ENCODE measurements at places on chromosomes 11 and 22. TPM values are rescaled to one million over a fixed set of nuclear protein-coding genes. Genes with fewer than 3 reads are reported as not detected.
A peak's percentile ranks its signal among the peaks of the same experiment; 100 is the strongest.

Gene RIMBP3C
- 0.54 TPM for total RNA-seq

Gene MRGPRD
- total RNA-seq = not detected

Gene PGA3
- total RNA-seq = not detected

Gene SLC43A1
- 10.5 TPM for total RNA-seq

Gene PITPNB
- total RNA-seq = 28.8 TPM

Gene TUBA8
- 6.6 TPM for total RNA-seq

Gene RFPL3
- not detected for total RNA-seq

Gene LYVE1
- total RNA-seq = 26.1 TPM

Gene FAT3
- under 0.01 TPM for total RNA-seq

DNA sequence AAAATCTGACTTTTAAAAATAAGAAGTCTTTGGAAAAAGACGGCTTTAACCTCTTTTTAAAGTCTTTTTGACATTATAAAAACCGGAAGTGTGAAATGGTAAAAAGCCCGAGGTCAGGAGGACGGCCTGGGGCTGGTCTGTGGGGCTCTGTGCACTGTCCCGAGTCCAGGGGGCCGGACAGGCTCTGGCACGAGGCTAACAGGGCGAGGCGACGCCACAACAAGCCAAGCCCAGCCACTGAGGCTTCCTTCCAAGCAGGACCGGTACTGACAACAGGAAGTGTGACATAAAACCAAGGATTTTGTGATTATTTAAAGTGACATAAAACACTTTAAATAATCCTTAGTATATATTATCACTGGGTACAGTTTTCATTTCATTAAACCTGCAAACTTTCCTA lies 39.2 kb downstream of the BRD1 start:
- DNase-seq = peak; percentile 66

- DNase-seq = peak; percentile 3
Observed at GRCh38 chr11:72236083-72236697, 7.8 kb downstream of the PHOX2A start.

- DNase-seq = no peak
Observed at GRCh38 chr22:24208012-24208749, 26.9 kb downstream of the SUSD2 start.

GRCh38 chr22:24390576-24390975 lies 36.8 kb upstream of the ADORA2A start:
- no peak for DNase-seq

GRCh38 chr11:78069465-78069864 lies 5.8 kb downstream of the THRSP start:
- no peak for DNase-seq

- no peak for DNase-seq
Observed at GRCh38 chr11:88320149-88320559, 17.4 kb downstream of the CTSC start.

- DNase-seq = no peak
Observed at GRCh38 chr22:43225609-43226008, 38.7 kb upstream of the TTLL12 start.

DNA sequence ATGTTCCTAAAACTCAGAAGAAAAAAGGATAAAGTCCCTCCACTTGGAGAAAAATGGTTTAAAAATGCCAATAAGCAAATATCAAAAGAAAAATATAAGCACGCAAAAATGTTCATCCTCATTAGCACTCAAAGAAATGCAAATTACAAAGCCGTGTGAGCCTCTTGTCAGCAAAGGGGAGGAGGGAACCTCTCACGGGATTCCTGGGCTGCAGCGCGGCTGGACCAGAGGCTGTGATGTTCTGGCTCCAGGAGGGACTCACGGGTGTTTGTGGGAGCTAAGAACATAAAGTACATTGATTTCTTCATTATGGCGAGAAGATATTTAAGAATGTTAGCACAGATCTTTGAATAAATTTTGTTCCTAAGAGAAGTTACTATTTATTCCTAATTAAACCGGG lies 1451.2 kb downstream of the BRD1 start:
- no peak for DNase-seq

DNA sequence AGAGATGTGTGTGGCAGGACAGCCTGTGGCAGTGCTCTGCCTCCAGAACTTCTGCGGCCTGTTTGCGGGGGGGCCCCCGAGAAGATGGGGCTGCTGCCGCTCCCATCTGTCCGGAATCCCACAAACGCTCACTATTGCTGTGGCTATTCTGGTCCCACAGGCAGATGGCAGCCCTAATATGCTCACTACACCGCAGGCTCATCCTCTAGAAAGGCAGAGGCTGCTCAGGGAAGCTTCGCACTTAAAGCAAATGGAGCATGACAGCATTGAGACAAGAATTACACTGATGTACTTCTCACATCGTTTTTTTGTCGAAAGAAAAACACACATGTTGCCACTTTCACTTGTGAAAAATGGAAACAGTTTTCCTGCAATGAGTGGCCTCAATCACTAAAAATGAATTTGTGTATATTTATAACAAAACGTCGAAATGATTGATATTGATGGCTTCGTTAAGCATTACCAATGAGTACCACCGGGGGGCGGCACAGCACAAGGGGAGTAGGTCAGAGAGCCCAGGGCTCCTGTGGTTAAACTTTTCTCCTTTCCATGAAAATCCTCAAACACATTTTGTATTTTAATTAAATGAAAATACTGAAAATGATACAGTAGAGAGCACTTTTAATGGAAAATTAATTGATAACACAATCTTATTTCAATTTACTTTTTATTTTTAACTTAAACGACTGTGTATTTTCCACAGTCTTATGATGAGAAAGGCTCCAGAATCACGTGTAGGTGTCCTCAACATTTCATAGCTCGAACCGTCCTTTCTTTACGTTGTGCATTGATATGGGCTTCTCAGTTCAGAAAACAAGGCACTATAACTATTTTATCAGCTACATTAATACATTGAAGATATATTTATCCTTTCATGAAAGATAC lies 69.1 kb downstream of the CTTN start:
- DNase-seq = peak; percentile 80

GRCh38 chr22:19812910-19813309 lies 41.8 kb downstream of the GNB1L start:
- no peak for DNase-seq

- no peak for DNase-seq
Observed at GRCh38 chr22:19057539-19057938, 64.7 kb downstream of the DGCR2 start.

DNA sequence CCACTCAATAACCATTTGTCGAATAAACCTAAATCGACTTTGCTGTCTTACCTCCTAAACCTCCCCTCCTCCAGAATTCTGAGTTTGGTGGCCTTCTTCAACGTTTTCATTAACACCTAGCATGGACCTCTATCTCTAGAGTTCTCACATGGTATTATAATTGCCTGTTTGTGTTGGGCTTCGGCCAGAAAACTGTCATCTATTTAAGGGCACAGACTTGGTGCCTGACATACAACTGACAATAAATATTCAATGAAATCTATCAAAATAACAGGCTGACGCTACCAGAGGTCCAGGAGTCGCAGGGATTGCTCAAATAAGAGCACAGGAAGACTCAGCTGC lies 687 bp downstream of the ALKBH8 start:
- no peak for DNase-seq

- no peak for DNase-seq
Observed at GRCh38 chr11:124725719-124726105, 14.0 kb upstream of the NRGN start.

DNA sequence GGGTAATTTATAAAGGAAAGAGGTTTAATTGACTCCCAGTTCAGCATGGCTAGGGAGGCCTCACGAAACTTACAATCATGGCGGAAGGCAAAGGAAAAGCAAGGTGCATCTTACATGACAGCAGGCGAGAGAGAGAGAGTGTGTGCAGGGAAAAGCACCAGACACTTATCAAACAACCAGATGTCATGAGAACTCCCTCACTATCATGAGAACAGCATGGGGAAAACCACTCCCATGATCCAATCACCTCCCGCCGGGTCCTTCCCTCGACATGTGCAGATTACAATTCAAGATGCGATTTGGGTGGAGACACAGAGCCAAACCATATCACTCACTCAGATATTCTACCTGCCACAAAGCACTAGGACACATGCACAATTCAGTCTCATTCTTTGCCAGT lies 48.1 kb upstream of the HMGXB4 start:
- no peak for DNase-seq

DNA sequence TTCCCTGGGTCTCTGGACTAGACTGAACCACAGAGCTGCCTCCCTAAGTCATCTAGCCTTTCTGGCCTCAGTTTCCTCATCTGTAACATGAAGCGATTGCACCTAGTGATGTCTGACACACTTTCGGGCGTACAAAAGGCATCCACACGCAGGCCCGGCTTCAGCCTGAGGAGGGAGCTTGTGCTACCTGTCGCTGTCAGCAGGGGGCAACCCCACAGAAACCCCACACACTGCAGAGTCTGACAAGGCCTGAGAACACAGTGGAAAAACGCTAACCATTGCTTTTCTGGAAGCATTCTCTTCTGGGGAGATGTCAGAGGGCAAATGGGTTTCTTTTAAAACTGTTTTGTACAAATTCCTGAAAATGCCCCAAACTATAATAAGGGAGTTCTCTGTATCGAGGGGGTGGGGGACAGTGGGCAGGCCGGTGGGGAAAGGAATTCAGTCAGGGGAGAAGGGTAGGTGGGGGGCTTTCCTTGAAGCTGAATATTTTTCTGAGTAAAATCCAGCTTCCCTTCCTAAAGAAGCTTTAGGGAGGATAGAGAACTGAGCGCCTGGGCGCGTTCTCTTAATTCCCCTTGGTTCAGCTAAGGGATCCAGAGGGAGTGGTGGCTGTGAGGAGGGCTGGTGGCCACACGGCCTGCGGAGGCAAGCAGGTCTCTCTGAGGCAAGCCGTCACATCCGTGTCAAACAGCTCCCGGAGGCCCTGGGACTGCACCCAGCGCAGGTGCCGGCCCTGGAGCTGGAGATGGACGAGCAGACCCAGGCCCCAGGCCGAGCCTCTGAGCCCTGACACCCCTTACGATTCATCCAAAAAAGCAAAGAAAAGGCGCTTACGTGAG lies 533 bp downstream of the ELF5 start:
- peak; percentile 72 for DNase-seq

GRCh38 chr11:129077191-129077590 lies 114.9 kb downstream of the ARHGAP32 start:
- DNase-seq = no peak

GRCh38 chr22:42773167-42773566 lies 52.5 kb upstream of the A4GALT start:
- DNase-seq = no peak

GRCh38 chr11:19208181-19208580 lies 6.4 kb upstream of the CSRP3 start:
- DNase-seq = no peak

- no peak for DNase-seq
Observed at GRCh38 chr22:23246982-23247766, 66.9 kb downstream of the BCR start.

DNA sequence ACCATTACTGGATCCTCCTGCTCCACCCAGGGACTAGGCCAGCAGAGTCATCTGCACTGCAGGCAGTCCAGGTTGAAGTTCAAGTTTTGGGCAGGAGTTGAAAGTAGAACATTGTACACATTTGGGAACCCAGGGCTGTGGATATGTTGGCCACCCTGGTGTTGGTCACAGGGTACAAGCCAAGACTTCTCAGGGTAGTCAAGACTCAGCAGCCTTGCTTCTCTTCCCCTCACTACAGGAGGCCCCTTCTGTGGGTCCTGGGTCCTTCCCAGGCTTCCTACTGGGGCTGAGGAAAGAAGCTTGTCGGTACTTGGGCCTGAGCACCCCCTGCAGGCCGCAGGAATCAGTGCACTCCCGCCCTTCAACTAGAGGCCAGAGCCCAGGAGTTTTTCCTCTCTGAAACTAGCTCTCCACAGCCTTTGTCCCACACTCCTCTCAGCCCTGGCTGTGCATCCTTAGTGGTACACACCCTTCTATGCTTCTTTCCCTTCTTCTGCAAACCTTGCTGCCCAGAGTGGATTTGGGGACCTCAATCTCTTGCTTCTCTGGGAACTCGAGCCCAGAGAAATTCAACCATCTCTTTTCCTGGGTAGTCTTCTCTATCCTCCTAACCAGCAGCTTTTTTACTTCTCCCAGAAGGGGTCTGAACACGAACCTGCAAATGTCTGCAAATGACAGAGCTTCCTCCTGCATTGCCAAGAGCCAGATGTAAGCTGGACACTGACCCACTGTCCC lies 2.6 kb upstream of the HPX start:
- peak; percentile 67 for DNase-seq

DNA sequence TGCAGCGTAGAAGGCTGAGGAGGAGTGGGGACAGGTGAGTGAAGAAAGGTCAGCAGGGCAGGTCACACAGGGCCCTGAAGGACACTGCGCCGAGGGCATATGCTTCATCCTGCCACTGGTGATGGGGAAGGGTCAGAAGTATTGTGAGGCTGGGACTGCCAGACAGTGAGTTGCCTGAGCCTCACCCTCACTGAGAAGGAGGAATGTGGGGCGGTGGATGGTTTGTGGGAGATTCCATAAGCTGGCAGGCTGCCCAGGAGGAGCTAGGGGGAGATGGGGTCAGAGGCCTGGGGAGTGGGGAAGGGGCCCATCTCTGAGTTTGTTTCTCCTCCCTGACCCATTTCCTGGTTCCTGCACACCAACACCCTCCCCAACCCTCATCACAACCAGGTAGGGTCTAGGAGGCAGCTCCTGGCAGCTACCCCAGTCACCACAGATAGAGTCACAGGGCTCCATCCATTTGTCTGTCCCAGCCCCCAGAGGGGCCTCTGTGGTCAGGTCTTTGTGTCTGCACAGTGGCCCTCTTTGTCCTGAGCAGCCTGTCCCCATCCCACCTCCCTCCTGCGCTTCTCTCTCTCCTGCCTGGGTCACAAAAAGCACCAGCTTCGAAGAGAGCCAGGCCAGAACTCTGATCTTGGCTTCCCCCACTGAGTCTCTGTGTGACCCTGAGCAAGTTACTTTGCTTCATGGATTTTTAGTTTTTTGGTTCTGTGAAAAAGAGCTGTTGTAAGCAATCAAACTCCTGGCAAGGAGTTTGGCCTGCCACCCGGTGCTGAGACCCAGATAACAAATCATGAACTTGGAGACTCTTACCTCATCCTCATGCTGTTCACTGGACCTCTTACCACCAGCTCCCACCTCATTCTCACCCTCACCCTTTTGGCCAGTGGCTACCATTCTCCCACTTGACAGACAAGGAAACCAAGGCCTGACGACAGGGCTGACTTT lies 4.6 kb upstream of the P2RY2 start:
- DNase-seq = no peak

DNA sequence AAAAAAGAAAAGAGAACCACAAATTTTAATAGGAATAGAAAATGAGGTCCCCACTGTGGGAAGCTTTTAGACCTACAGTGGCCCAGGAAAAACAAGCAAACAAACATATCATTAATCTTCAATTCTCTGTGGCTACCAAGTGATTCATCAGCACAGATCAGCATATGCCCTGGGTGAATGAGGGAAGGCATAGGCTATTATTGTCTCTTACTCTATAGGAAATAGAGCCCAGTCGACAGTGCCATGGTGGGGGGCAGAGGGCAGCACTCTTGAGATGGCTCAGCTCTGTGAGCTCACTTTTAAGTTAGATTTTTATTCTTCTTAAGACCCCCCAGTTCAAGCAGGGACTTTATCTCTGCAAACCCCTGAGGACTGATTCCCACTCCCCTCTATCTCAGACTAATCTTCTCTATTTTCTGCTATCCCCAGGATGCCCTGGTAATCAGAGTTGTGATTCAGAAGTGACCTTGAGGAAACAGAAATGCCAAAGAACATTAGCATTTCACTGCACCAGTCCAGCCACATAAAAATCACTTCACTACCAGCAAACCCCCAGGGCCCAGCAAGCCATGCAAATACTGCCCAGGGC lies 9.5 kb upstream of the FEZ1 start:
- no peak for DNase-seq
